ENCODE measurements at places on chromosomes 6 and 20. TPM values are rescaled to one million over a fixed set of nuclear protein-coding genes. Genes with fewer than 3 reads are reported as not detected.

ADTRP gene
- 4.7 TPM for total RNA-seq

MAN1A1 gene
- total RNA-seq = 43.7 TPM

ERVFRD-1 gene
- not detected for total RNA-seq

RBM24 gene
- total RNA-seq = not detected

PKIB gene
- total RNA-seq = not detected

GDAP1L1 gene
- total RNA-seq = not detected

ABHD16B gene
- not detected for total RNA-seq

MACROD2 gene
- not detected for total RNA-seq

HRH3 gene
- not detected for total RNA-seq

ZBP1 gene
- total RNA-seq = 0.62 TPM

PRDM13 gene
- 0.05 TPM for total RNA-seq

ADGRF5 gene
- not detected for total RNA-seq

GCM1 gene
- total RNA-seq = not detected

COL9A3 gene
- total RNA-seq = 0.47 TPM

HCRTR2 gene
- total RNA-seq = not detected

CRISP2 gene
- not detected for total RNA-seq

DDAH2 gene
- total RNA-seq = 4.8 TPM

NKX2-2 gene
- total RNA-seq = not detected

MCCD1 gene
- total RNA-seq = not detected

PLA2G7 gene
- not detected for total RNA-seq

ZSCAN16 gene
- 3.0 TPM for total RNA-seq

C20orf202 gene
- 0.12 TPM for total RNA-seq

VGLL2 gene
- not detected for total RNA-seq

ME1 gene
- total RNA-seq = not detected

CLPSL2 gene
- total RNA-seq = not detected

FAXC gene
- not detected for total RNA-seq

SLC29A1 gene
- total RNA-seq = 144 TPM

EFCAB8 gene
- 0.54 TPM for total RNA-seq

MYLK2 gene
- 0.26 TPM for total RNA-seq

LRP11 gene
- 3.7 TPM for total RNA-seq

GRM1 gene
- not detected for total RNA-seq

SLC35D3 gene
- total RNA-seq = not detected

DNPH1 gene
- 78.9 TPM for total RNA-seq

ANGPT4 gene
- total RNA-seq = not detected

VIP gene
- total RNA-seq = not detected

ANKRD66 gene
- not detected for total RNA-seq

SMOC2 gene
- not detected for total RNA-seq

CYB5R4 gene
- total RNA-seq = 24.7 TPM

RCAN2 gene
- total RNA-seq = 0.21 TPM

OOEP gene
- total RNA-seq = 0.47 TPM

HLA-DRB5 gene
- 5.1 TPM for total RNA-seq

SLC22A3 gene
- not detected for total RNA-seq

GRIK2 gene
- total RNA-seq = not detected

OSTM1 gene
- total RNA-seq = 14.6 TPM

LIN28B gene
- total RNA-seq = not detected

OPRL1 gene
- 0.28 TPM for total RNA-seq

ATP6V1G2 gene
- 0.89 TPM for total RNA-seq

ZNF165 gene
- 0.47 TPM for total RNA-seq

WDR27 gene
- total RNA-seq = 29.0 TPM

SLC17A4 gene
- not detected for total RNA-seq
